Frontal cortex (tissue), 4 donors: ENCODE measurements at places on chromosomes 3 and 15.
A peak's percentile ranks its signal among the peaks of the same experiment; 100 is the strongest.

- DNase-seq = peak; percentile 37
Observed at GRCh38 chr3:169863458-169863899, 6.3 kb downstream of the LRRC31 start.

DNA sequence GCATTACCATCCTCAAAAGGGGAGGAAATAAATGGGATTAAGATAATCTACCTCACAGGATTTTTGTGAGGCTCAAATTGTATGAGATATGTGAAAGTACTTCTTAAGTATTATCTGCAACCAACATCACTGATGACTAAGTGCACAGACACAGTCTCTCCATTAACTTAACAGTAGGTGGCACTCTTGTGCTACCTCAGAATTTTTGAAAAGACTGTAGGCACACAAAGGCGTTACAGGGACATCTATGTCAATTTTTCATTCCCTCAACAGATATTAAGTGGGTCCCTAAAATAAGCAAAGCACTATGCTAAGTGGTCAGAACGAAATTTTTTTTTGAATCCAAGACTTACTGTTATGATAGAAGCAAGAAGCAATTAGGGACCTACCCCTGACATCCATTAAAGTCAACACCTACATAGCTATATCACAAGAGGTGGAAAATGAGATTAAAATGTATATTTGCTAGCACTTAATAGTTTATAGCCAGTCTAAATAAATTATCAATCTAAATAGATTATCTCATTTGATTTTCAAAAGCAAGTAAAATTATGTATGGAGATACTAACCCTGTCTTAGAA, 52.9 kb downstream of the RYK start:
- peak; percentile 48 for DNase-seq

- no peak for DNase-seq
Observed at GRCh38 chr3:53361852-53362251, 14.5 kb upstream of the DCP1A start.

DNA sequence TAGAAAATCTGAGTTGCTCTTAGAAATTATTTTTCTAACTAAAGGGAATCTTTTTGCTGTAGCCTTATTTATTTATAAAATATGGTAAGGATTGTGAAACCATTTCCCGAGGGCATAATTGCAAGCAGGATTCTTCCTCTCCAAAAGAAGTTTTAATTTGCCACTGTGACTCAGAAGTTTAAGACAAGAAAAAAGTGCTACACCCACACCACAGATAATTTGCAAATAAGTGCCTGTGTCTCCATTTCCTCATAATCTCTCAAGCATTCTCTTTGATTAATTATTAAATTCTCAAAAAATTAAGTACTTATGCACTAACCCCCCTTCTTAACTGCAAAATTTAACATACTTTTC, 43.6 kb downstream of the RASA2 start:
- DNase-seq = no peak

DNA sequence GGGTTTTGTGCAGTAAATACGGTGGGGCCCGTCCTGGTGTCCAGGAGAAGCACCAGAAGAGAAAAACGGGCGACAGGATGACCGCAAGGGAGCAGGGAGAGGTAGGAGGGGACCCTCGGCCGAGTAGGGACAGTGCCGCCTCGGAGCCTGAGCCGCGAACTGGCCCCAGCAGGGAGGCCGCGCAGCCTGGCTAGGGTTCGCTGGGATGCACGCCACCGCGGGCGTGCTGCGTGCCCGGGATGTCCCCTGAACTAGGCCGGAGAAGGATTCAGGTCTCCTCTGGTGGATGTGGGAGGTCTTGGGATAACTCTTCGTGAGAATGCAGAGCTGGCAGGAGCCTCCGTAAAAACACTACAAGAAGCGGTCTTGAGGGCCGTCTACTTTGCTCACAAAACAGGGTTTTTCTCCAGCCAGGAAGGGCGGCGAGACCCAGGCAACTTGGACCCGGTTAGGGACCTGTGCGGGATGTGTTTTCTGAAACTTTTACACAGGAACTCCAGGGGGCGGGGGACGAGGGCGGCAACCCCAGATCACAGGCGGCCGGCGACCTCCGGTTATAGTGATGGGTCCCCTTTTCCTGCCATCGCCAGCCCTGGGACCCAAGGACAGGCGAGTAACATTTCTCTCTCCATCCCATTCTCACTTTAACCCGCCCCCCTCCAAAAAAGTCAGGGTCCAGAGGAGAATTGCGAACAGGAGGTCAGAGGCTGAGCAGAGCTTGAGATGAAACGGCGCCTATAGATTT, 35.5 kb downstream of the NR2F2 start:
- DNase-seq = no peak

- no peak for DNase-seq
Observed at GRCh38 chr15:81863162-81863561, 182.7 kb downstream of the MEX3B start.

GRCh38 chr3:190774633-190775032, 87.9 kb downstream of the GMNC start:
- DNase-seq = no peak

GRCh38 chr15:58139276-58139988, 1.3 kb downstream of the AQP9 start:
- DNase-seq = no peak

DNA sequence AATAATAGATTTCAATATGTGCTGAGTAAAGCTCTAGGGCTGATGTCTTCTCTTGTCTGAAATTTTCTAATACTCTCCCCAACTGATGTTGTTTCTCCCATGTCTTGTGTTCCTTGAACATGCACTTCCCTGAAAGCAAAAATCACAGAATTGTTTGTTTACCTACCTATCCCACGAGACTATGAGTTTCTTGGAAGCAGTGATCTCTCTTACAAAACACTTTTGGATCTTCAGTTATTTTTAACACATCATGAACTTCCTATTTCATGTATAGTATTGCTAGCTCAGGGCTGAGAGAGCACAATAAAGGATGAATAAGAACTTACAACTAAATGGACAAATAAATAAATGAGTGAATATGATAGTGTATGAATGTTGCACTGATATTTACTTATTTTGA, 365.0 kb downstream of the ROBO2 start:
- DNase-seq = no peak

GRCh38 chr3:52406231-52406661, 38.7 kb downstream of the SEMA3G start:
- no peak for DNase-seq

DNA sequence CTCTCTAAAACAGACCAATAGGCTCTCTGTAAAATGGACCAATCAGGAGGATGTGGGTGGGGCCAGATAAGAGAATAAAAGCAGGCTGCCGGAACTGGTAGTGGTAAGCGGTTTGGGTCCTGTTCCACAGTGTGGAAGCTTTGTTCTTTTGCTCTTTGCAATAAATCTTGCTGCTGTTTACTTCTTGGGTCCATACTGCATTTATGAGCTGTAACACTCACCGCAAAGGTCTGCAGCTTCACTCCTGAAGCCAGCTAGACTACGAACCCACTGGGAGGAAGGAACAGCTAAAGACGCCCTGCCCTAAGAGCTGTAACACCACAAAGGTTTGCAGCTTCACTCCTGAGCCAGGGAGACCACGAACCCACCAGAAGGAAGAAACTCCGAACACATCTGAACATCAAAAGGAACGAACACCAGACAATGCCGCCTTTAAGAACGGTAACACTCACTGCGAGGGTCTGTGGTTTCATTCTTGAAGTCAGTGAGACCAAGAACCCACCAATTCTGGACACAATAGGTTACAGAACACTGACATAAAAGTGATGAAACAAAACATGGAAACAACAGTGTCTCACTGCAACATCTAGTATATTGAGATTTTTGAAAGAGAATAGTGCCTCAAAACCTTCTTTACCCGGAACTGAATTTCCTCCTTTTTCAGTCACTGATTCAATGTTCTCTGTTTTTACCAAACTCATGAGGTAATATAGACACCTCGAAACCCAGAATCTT, 28.8 kb upstream of the PLSCR2 start:
- no peak for DNase-seq

DNA sequence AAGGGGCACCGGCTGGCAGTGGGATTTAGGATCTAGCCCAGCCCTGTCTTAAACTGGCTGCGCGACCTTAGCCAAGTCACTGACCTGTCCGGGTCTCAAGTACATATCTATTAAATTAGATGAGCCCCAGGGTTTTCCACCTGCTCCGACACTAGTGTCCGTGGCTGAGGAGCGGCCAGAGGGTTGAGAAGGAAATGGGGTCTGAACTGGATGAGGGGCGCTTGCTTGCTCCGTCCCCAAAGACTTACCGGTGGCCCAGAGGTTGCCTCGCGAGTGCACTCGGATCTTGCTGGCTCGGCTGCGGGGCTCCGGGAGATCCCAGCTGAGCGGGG, 285 bp downstream of the NMB start:
- no peak for DNase-seq

DNA sequence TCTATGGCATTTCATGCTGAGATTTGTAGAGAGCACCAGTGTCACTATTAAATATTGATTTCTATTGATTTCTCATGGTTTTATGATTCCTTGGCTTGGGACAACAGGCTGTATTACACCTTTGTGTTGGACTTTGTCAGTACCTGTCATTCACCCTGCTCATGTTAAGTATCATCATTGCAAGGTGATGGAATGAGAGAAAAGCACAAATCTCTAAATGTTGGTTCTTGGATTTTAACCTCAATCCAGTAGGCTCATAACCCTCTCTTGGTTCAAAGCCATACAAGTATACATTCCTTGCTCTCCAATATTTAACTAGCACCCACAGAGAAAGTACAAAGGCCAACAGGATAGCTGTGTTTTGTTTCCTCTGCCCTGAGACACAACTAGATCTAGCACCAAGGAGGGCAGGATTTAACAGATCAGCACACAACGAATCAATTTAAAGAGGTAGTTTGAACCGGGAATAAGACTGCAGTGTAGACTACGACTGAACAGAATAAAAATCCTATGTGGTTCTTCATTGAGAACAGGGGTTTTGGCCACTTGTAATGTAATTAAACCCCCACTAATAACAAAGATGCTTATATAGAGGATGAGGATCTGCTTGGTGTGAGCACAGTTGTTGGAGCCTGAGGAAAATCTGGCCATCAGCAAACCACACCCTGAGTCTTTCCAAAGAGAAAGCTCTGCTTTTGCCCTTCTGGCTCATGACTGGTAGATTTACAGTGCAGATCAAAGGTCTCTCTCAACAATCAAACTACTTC, 78.0 kb upstream of the TNFSF10 start:
- DNase-seq = no peak

GRCh38 chr3:128385080-128385832, 81.4 kb downstream of the DNAJB8 start:
- no peak for DNase-seq
